ENCODE measurements at places on chromosomes 11 and 22.
A peak's percentile ranks its signal among the peaks of the same experiment; 100 is the strongest.

- DNase-seq = no peak
Observed at GRCh38 chr11:33402066-33402465, 144.9 kb downstream of the HIPK3 start.

GRCh38 chr11:17571431-17572358 is 24.6 kb downstream of the OTOG start:
- no peak for DNase-seq

DNA sequence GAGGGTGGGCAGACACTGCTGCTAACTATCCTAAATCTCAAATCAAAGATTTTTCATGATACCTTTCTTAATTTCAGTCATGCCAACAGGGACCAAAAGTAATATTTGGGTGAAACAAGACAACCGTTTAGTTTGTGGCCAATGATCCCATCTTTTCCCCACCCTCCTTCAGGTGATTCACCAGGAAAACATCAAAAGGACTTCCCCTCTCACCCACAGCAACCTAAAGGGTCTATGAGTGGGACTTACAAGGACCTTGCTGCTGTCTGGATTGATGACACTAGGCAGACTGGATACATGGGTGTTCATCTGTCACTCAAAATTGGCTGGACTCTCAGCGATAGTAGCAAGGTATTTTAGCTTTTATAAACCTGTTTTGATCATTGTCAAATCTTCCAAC is 62.0 kb upstream of the ZC3H12C start:
- no peak for DNase-seq

DNA sequence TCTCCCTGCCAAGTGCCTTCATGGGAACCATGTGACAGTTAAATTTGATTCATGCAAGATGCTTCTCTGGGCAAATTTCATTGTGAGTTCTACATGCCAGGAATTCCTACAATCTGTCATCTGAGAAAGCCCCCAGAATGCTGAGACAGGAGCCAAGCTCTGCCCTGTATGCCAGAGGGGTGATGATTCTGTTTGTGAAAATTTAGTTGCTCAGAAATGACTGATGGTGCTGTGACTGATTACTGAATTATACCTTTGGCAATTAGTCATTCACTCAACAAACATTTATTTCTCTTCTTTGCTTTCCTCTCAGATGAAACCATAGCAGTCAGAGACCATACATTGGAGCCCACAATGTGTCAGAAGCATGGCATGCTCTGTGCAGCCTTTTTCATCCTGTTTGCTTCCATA is 69.0 kb upstream of the ZBED5 start:
- DNase-seq = peak; percentile 38

- DNase-seq = no peak
Observed at GRCh38 chr11:74532501-74533246, 39.1 kb upstream of the LIPT2 start.

GRCh38 chr11:20669820-20670684 is 666 bp downstream of the NELL1 start:
- DNase-seq = no peak

DNA sequence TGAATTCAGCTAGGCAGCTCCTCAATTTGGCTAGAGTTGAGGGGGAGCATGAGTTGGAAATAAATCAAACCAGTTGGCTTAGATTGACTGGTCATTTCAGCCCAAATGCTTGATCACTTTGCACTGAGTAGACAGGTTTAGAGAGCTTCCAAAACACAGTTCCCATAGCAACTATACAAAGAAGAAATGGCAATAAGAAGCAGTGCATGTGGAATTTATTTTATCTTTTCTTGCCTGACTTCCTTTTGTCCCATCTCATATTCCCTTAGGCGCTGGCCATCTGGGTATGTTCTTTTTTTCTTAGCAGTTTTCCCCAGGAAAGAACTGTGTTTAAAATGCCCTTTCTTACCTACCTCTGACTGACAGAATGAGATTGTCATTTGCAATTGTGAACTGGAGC is 38.7 kb upstream of the C11orf87 start:
- no peak for DNase-seq

- DNase-seq = peak; percentile 56
Observed at GRCh38 chr22:41447435-41448188, 1.0 kb upstream of the TOB2 start.

GRCh38 chr22:38083931-38084631 is at the start of gene SLC16A8:
TSS of gene SLC16A8 (minus strand) at chr22:38084184. CDS start at chr22:38082873, 1,311 bp downstream.
- no peak for DNase-seq

DNA sequence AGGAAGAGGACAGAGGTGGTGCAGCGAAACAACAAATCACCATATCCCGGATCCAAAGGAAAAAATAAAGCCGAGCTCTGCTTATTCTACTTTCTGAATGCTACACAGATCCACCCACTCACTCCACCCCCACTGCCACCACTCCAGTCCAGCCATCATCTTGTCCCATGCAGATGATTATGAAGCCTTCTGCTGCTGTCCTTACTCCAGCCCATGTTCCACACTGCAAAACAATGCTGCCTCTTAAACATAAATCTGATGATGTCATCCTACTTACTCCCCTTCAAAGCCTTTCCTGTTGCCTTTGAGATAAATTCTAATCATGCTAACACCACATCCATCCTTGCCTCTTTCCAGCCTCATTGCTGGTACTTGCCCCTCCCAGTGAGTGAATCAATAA is 6.5 kb upstream of the DRD2 start:
- DNase-seq = no peak

- DNase-seq = peak; percentile 46
Observed at GRCh38 chr11:69510471-69511357, 29.3 kb downstream of the LINC01488 start.

DNA sequence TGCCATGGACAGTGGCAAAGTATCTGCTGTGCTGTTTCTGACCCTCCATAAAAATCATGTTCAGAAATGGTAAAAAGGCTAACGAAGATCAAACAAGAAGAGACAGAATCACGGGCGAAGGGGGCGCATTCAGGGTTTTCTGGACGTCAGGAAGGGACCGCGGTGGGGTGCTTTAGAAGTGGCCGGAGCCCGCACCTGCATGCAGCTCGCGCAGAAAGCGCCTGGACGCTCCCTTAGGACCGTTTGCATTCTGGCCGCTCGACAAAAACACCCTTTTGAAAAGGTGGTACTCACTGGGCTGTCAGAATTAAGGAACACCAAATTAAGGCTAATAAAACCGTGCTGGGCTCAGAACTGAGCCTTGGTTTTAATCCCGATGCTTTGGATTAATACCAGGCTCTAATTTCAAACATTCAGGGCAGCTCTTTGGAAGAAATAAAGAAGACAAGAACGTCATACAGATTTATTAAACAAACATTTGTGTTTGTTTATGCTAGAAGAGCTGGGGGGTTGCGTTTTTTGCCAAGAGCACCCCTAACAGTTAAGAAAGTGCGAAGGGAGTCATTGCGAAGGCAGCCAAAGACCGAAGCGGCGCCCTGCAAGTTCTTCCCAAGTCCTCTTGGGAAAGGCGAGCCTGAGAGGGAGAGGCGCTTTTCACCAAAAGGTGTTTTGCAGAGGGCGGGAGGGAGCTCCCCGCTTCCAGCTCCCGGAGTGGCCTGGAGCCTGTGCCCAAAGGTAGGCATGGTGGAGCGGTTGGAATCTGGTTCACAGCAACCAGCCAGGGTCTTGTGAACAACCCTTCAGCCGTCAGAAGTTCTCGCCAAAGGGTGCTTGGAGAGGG is 47.7 kb upstream of the DBX1 start:
- DNase-seq = no peak

- no peak for DNase-seq
Observed at GRCh38 chr11:12542186-12542935, 131.9 kb upstream of the TEAD1 start.

DNA sequence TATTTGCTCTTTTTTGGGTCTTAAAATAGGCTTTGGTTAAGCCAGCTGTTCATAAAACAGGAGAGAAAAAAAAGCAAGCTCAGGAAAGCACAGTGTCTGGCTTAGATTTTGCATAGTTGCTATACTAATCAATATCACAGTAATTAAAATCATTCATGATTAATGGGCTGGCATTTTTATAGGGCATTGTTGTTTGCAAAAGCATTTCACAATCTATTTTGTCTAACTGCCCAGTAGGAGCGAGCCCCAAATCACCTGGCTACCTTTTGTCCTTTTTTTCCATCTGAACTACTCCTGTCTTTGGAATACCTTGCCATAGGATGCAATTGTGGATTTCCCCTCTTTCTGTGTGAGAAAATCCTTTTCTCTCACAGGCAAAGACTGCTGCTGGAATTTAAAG is 619.8 kb downstream of the JRKL start:
- no peak for DNase-seq

GRCh38 chr22:40238425-40239344 is 61.0 kb downstream of the TNRC6B start:
- peak; percentile 72 for DNase-seq

GRCh38 chr11:128198216-128198772 is 389.1 kb downstream of the ETS1 start:
- peak; percentile 72 for DNase-seq

- no peak for DNase-seq
Observed at GRCh38 chr11:124101737-124102136, 13.5 kb upstream of the VWA5A start.

DNA sequence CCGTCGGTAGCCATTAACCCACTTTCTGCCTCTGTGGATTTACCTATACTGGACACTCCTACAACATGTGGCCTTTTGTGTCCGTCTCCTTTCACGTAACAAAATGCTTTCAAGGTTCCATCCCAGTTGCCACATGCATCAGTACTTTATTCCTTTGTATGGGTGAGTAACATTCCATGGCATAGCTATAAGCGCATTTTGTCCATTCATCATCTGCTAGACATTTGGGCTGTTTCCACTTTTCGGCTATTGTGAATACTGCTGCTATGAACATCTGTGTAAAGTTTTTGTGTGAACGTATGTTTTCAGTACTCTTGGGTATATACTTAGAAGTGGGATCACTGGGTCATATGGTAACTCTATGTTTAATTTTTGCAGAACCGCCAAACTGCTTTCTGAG is 257.2 kb downstream of the ST3GAL4 start:
- peak; percentile 47 for DNase-seq
